ENCODE measurements at places on chromosomes 5 and 9.

DNA sequence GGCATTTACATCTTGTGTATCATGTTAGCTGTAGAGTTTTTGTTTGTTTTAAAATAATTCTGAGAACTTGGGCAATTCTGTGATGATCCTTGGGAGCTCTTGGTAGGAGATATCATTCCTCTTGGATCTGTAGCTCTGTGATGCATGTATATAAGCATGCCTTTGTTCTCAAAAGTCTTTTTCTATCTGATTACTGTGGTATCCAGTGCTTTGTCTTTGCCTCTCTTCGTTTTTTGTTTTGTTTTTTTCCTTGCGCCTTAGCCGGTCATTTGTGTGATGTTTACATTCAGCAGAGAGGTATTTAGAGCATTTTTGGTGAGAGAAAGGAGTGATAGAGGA lies 110.0 kb downstream of the PAM start:
- peak; percentile 34 for DNase-seq

DNA sequence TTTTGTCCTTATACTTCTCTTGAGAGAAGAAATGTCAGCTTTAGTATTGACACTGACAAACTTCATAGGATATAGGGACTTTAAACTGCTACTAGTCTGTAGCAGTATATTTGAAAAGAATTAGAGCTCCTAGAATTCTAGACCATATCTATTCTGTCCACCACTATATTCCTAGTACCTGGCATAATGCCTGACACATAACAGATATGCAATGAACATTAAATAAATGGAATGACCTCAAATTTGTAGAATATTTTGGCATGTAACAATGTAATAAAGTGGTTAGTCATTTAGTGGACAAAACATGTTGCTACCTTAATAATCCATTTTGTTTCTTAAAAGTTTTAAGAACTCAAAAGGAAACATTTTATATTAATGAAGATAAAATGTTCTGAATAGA lies 57.5 kb downstream of the HOMER1 start:
- DNase-seq = no peak

GRCh38 chr5:89292487-89292886 lies 409.5 kb upstream of the MEF2C start:
- DNase-seq = no peak

DNA sequence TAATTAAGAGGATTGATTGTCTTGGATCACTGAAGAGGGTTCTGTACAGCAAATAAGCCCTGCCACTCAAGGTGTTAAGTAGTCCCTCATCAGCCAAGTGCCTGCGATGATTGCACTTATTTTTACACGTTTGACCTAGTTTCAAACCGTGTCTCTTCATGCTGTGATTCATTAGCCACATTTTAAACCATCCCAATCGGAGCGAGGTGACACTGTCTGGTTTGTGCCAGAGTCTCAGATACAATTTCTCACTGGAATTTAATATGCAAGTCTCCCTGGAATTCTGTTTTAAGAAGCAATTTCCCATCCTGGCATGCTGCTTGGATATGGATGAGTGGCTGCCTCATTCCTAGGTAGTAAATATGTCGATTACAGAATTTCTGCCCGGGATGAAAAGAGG lies 1.6 kb downstream of the INSYN2B start:
- peak; percentile 19 for DNase-seq

GRCh38 chr5:113283558-113283957 lies 151.2 kb downstream of the TSSK1B start:
- DNase-seq = no peak

DNA sequence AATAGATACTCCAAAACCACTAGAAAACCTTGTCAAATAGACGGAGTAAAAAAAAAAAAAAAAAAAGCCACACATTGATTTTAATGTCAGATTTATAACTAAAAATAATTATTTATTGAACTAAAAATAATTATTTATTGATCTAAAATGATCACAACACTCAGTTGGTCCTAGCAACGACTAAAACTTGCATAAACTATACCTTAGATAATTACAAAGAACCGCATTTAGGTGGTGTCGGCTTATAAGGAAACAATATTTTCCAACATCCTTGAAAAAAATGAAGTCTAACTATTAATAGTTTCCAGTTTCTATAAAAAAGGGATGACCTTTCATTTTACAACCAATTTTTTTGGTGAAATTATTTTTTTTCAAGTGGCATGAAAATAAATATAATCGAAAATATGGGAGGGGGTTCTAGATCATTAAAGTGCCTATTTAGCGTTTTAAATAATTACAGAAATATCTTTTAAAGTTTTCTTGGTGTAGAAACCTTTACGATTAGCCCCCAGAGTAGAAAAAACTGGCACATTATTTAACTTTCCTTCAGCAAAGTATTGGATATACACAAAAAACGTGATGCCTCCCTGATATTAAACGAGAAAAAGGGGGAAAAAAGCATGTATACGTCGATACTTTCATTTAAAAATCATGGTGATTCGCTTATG lies 3.7 kb downstream of the ARRDC3 start:
- DNase-seq = no peak

DNA sequence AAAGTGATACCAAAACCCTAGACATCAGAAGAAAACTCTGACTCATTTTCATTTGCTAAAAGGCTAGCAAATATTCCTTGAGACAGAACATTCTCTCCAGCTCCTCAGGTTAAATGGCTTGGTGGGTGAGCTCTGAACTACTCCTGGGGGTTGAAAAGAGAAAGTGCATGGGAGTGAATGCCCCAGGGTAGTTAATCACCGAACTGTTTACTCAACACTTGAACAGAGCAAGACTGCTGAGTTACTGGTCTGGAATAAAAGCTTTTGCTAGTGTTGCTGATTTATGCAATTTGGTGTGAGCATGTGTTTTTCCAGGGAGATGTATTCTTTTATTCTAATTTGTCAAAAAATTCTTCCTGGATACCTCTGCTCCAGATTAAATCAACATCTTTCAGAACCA lies 88.3 kb upstream of the PRDM9 start:
- DNase-seq = peak; percentile 7

DNA sequence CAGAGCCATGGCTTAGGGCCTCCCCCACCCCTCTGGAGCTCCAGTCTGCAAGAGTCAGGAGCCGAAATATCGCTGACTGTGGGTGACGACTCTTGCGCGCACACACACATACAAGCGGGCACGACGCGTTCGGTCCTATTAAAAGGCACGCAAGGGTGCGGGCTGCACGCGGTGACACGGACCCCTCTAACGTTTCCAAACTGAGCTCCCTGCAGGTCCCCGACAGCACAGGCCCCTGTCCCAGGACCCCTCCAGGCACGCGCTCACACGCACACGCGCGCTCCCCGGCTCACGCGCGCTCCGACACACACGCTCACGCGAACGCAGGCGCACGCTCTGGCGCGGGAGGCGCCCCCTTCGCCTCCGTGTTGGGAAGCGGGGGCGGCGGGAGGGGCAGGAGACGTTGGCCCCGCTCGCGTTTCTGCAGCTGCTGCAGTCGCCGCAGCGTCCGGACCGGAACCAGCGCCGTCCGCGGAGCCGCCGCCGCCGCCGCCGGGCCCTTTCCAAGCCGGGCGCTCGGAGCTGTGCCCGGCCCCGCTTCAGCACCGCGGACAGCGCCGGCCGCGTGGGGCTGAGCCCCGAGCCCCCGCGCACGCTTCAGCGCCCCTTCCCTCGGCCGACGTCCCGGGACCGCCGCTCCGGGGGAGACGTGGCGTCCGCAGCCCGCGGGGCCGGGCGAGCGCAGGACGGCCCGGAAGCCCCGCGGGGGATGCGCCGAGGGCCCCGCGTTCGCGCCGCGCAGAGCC lies at the start of gene GRIN1:
Gene GRIN1 (plus strand): TSS at position 433 of the 746 bp plus-strand sequence. CDS start 333 bp downstream, outside the sequence.
- no peak for DNase-seq

GRCh38 chr5:154384480-154385235 lies 61.1 kb upstream of the SAP30L start:
- no peak for DNase-seq

- DNase-seq = no peak
Observed at GRCh38 chr5:87313216-87313615, 45.5 kb downstream of the RASA1 start.

DNA sequence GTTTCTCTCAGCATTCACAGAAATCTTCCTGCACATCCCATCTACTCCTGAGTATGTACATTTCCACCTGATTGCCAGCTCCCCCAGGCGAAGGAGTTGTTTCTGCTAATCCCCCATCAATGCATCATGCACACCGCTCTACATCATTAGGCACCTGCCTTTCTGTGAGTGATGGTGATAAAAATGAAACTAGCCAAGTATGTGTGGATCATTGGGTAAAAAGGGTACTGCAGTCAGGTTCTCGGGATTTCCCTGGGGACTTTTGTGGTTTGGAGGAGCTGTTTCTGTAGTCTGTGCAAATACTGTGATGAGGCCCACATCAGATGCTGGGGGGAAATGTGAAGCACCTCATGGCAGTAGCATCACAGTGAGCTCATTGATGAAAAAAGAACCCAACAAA lies 30.4 kb downstream of the CAMK4 start:
- peak; percentile 53 for DNase-seq

DNA sequence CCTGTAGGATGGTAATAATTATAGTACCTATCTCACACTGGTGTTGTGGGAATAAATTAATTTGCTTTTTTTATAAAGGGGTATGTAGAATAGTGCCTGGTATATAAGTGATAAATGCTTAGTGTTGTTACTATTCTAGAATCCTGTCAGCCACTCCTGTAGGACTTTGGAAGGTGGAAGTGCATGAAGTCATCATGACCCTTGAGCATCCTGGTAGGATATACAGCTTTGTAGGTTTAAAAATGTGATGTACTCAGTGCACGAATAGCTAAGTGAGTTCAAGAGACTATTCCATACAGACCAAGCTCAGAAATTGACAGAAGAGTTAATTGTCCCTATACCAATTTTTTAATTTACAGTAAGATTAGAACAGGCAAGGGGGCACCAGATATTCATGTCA lies 258.8 kb upstream of the RFX3 start:
- DNase-seq = no peak

DNA sequence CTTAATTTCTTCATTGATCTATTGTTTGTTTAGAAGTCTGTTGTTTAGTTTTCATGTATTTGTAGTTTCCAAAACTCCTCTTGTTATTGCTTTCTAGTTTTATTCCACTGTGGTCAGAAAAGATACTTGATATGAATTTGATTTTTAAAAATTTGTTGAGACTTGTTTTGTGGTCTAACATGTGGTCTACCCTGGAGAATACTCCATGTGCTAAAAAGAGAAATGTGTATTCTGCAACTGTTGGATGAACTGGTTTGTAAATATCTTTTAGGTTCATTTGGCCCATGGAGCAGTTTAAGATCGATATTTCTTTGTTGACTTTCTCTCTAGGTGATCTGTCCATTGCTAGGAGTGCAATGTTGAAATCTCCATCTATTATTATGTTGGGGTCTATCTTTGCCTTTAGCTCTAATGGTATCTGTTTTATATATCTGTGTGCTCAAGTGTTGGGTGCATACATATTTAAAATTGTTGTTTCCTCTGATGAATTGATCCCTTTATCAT lies 150.6 kb upstream of the ATP10B start:
- DNase-seq = no peak

DNA sequence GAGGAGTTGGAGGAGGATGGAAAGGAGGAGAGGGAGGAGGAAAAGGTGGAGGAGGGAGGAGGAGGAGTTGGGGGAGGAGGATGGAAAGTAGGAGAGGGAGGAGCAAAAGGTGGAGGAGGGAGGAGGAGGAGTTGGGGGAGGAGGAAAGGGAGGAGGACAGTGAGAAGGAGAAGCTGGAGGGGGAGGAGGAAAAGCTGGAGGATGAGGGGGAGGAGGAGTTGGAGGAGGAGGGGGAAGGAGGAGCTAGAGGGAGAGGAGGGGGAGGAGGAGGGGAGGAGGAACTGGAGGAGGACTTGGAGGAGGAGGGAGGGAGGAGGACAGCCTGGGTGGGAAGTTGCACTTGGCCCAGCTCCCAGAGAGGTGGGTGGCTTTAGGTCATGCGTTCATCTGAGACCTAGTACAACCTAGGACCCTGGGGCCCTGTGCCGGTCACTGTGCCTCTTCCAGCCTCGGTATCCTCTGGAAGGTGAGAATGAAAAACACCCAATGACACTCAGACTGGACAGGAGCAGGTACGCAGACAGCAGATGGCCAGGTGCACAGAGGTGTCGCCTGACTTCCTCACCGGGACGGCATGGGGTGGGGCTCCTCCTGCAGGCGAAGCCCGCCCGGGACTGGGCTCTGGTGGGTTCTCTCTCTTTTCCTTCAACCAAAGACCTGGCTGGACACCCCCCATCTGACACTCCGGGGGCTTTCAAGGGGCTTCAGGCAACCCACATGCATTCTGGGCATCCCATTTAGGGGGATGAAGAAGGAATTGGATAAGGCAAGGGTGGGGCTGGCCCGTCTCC lies 12.2 kb upstream of the SLC2A6 start:
- no peak for DNase-seq

- DNase-seq = peak; percentile 42
Observed at GRCh38 chr5:79001471-79001870, 16.4 kb upstream of the ARSB start.

DNA sequence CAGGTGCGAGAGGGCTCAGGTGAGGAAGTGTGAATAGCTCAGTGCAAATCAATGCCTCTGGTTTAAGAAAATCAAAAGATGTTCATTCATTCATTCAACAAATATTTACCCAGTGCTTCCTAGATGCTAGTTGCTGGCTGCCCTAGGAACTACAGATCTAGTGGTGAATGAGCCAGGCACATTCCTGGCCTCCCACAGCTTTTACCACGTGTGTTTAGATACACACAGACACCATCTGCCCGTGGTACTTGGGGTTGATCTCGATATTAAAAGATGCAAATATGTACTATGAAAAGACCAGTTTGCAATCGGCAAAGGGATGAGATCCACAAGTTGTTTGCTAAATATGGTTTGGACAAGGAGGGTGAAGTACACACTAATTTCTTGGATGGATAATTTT lies 78.2 kb downstream of the GTF3C4 start:
- DNase-seq = no peak

DNA sequence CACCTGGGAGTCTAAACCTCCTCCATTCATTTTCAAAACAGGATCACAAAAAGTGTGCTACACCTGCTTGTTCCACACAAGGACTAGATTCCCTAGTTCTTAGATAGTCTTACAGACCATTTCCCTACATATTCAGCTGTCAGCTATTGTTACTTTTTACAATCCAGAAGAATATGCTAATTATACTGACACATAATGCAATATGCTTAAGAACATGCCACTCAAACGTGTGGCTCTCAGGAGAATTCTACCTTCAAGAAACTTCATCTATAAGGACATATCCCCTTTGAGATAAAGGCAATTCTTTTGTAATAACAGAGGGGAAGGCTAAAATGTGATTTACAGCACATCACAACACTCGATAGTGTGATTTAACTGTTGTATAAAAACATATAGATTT lies 456.1 kb upstream of the ARRDC3 start:
- DNase-seq = no peak

All from fibroblast of mammary gland (primary cell).